Brain (organoid and tissue), 16 donors: ENCODE measurements at places on chromosomes 12 and 14. TPM values are rescaled to one million over a fixed set of nuclear protein-coding genes. Genes with fewer than 3 reads are reported as not detected.

DNA sequence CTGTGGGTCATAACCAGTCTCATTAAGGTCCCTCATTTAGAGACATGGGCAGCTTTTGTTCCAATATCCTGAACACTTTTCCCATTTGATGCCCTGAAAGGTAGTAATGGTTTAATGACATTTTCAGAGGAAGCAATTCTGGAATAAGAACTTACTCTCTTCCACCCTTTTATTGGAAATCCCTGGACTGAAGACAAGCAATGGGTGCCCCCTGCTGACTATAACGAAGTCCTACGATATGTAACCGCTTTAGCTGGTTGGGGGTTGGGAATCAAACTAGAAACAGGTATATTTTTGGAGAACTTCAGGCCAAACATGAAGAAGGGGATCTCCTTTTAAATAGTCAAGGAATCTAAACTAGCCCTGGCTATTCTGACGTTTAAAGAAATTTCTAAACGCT, 20.5 kb downstream of the SARNP start:
- DNase-seq, result peak; percentile 70

DNA sequence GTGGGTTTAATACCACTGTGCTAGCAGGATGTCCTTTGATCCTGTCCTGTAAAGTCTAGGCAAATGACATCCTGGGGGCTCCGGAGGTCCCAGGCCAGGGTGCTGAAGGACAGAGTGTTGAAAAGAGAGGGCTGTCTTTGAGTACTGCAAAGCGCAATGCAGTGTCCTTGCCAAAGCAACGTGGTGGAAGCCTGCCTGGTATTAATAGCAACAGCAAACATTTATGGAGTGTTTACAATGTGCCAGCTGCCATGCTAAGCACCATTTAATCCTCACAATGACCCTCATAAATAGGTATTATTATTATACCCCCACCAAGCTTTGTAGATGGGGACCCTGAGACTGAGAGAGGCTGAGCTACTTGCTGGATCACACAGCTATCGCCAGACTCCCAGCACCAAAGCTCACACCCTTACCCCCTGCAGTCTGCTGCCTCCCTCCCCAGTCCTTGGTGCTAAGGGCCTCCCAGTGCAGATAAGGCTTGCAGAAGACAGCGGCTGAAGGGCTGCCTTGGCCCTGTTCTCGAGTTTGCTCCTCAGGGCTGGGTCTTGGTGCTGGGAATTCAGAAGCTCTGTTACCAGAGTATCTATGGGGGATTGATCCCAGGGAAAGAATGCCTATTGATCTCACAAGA, 427.7 kb downstream of the FUT8 start:
- DNase-seq, result no peak

DNA sequence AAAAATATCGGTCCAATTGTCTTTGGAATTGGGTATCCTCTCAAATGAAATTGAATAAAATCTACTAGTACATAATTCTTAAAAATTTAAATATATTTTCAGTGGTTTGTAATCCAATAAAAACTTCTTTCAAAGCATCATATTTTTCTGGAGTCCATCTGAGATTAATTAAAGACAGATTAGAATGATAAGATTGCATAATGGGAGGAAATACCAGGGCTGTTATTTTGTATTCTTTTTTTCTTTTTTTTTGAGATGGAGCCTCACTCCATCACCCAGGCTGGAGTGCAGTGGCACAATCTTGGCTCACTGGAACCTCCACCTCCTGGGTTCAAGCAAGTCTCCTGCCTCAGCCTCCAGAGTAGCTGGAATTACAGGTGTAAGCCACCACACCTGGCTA, 103.8 kb downstream of the TMTC3 start:
- DNase-seq, result no peak

GRCh38 chr12:40331886-40332285, 107.1 kb downstream of the LRRK2 start:
- DNase-seq, result no peak

The PLBD1 gene
- 0.98 TPM for polyA plus RNA-seq

The TAS2R13 gene
- polyA plus RNA-seq, result not detected
